CD4-positive, alpha-beta T cell treated with Interleukin-12 subunit alpha and Interleukin-12 subunit beta, for 1 hour (primary cell): ENCODE measurements at places on chromosomes 7 and 10.
A peak's percentile ranks its signal among the peaks of the same experiment; 100 is the strongest.

- DNase-seq, result no peak
Measured at GRCh38 chr10:108696792-108697477, 1226.4 kb downstream of the XPNPEP1 start.

- DNase-seq, result no peak
Measured at GRCh38 chr7:153245809-153246208, 486.3 kb downstream of the ACTR3B start.

DNA sequence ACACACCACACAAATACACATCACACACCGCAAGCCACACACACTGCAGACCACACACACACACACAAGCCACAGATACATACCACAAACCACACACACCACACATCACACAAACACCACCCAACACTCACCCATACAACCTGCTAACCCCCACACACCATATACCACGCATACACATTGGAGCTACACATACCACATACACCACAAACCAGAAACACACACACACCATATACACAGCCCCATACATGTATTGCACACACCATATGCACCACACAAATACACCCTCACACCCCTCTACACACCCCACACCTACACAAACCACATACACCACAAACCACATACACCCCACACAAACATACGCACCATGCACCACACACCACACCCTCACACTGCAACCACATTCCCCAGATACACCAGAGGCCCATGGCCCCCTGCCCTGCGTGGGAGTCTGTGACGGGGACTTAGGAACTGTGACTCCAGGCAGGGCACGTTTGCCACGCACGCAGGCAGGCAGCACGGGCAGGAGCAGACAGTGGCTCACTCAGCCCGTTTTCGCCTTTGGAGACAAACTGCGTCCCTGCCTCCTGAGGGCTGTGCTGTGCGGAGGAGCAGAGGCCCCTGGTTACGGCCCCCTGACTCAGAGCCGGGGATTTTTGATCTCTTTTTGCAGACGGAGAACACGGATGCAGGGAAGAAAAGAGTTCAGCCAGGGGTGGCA, 52.6 kb downstream of the TMEM209 start:
- no peak for DNase-seq

- DNase-seq, result no peak
Measured at GRCh38 chr10:103823706-103824272, 31.6 kb downstream of the SH3PXD2A start.

DNA sequence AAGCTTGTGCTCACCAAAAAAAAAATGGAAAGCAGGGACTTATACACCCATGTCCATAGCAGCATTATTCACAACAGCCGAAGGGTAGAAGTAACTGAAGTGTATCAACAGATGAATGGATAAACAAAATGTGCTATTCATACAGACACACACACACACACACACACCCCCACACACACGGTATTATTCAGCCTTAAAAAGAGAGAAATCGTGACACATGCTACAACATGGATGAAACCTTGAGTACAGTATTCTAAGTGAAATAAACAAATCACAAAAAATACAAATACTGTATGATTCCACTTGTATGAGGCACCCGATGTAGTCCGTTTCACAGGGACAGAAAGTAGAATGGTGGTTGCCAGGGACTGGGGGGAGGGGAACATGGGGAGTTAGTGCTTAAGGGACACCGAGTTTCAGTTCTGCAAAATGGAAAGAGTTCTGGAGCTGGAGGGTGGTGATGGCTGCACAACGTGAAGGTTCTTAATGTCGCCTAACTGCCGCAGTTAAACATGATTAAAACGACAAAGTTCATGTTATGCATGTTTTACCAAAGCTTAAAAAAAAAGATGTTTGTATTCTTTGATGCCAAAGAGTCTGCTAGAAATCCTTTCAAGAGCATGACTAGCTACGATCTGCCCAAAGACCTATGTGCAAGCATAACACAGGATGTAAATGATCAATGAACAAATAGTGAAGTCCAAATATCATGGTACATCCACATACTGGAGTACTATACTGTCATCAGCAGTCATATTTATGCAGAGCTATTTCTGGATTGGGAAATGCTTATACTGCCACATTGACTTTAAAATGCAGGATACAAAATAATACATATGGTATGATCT, 7.2 kb downstream of the TNS3 start:
- DNase-seq, result peak; percentile 11

DNA sequence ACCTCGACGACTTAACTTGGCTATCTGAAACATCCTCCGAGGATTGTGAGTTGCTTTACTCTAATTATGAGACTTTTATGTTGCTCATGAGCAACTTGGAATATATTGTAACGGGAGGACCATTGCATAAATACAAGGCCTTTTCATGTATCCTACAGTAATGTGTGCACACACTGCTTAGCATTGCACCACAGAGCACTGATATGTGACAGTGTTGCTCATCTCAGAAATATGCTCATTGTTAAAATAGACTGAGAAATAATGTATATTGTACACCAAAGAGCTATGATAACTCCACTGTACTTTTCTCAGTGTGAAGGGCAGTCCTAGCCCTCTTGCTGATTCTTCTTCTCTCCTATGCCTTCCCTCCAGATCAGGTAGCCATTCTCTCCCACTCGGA, 102.8 kb upstream of the CDK13 start:
- no peak for DNase-seq

DNA sequence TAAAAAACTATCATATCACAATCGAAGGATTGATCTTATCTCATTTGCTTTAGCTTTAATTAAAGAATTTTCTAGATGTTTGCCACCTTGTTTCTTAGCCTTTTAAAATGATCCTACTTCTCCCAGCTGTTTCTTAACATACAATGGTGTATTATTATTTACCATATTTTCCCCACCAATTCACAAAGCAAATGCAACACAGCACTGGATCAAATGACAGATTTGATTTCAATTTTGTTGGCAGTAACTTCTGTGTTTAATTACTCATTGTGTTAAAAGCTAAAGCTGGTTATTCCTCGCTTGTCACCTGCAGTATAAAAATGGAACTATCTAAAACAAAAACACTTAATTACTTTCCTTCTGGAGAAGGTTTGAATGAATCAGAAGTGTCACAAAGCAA, 19.6 kb downstream of the SVIL start:
- DNase-seq, result no peak
